H9 (cell line): ENCODE measurements at places on chromosomes 7 and 10.

DNA sequence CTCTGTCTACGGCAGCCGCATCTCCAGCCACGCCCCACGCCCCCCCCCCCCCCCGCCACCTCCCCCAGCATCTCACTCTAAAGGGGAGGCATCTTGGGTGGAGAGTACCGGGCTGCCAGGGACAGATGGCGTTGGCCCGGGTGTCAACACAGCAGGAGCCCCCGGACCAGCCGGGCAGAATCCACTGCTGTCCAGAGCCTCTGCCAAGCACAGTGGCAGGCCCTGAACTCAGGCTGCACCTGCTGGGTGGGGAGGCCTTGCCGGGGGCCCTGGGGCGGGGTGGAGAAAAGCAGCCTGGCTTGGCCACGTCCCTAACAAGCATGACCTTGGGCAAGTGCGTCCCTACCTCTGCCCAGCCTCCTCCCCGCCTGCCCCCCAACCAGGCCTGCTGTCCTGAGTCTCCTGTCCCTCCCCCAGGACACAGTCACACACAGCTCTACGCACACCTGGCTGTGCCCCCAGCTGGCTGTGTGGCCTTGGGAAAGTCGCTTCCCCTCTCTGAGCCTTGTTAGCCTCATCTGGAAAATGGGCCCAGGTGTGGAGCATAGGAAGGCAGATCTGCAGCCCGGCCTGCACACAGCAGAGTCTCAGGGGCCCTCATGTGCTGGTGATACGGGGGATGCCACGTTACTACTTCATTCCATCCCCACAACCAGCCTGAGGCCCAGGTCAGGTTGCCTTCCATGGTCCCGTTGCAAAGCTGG, 45.2 kb downstream of the MICALL2 start:
- DNase-seq, result no peak

DNA sequence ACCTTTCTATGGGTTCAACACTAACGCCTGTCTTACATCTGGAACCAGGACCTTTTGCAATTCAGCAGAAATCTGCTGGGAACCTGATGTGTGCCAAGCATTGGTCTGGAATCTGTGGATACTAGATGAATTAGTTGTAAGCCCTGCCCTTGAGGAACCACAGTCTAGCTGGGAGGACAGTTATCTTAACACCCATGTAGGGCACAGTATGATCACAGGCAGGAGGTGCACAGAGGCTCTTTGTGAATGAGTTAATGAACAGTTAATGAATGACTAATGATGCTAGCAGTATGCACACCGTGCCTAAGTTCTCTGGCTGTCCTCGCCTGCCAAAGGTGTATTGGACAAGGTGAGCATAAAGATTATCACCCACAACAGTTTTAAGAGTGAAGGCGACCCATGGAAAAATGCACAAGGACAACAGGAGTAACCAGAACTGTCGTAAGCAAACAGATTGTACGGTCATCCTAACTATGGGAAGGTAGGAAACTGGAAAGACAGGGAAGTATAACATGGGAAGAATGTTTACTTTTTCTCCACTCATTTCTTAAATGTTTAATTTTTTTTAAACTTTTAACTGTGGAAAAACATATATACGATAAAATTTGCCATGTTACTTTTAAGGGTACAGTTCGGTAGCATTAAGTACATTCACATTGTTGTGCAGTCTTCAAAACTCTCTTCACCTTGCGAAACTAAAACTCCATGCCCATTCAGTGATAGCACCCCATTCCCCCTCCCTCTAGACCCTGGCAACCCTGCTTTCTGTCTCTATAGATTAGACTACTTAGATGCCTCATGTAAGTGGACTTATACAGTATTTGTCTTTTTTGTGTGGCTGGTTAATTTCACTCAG, 139.9 kb downstream of the CXCL12 start:
- DNase-seq, result no peak

GRCh38 chr10:94936721-94937120, 1.7 kb upstream of the CYP2C9 start:
- no peak for DNase-seq

DNA sequence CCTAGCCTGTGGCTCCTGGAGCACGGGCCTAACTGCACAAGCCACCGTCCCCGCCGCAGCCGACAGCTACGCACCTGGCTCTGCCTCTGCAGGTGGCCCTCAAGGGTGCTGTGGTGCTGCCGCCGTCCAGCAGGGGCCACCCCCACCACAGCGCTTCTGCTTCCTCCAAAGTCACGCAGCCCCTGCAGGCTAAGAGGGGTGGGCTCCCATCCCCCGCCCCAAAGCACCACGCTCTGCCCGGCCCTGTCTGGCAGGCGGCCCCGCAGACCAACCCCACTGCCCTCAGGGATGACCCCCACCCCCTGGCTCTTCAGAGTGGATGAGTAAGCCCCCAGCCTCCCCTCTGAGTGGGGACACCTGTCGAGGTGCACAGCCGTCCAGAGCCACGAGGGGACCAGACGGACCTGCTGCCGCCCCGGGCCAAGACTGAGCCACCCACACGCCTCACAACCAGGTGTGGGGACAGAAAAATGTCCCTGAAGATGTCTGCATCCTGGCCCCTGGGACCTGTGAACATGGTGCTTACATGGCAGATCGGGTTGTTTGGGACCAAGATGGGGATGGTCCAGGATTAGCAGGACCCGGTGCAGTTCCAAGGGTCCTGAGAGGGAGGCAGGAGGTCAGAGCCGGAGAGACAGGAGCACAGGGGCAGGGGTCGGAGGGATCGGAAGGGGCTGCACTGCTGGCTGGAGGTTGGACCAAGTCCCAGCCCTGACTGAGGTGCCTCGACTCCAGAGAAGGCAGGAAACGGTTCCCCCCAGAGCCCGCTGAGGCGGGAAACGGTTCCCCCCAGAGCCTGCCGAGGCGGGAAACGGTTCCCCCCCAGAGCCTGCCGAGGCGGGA, 9.0 kb upstream of the ADAP1 start:
- no peak for DNase-seq

- DNase-seq, result no peak
Observed at GRCh38 chr7:36278620-36279172, 111.0 kb upstream of the ANLN start.

DNA sequence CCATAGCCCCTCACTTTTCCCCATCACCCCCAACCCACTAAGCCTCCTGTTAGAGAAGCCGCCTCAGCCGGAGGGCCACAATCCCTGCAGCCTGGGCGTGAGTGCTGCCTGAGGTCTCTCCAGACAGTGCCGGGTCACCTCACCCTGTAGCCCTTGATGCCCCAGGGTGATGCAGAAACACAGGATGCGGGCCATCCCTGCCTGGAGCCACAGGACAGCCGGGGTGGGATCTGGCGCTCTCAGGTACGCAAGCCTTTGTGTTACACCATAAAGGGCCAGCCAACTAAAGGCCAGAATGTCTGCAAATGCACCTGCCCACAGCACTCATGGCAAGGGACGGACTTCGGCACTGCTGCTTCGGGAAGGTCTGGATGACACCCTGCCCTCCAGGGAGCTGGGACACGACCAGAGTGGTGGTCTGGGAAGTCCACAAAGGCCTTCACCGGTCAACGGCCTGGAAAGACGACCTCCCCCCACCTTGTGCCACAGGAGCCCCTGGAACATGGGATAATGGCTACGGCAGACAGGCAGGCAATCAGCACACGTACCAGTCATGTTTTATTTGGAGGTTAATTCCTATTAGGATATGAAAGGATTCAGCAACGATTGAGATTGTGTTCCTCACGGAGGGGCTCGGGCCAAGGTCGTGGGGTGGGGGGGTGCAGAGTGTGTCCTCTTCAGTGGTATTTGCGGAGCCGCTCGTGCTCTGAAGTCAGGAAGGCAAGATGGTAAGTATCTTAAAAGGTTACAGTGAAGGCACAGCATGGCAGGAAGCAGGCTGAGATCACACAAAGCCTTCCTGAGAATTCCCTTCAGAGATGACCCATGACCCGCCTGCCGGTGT, 8.1 kb downstream of the ATP5MF start:
- no peak for DNase-seq
